T-cell (primary cell): ENCODE measurements at places on chromosomes 1 and 21. TPM values are rescaled to one million over a fixed set of nuclear protein-coding genes. Genes with fewer than 3 reads are reported as not detected.

DNA sequence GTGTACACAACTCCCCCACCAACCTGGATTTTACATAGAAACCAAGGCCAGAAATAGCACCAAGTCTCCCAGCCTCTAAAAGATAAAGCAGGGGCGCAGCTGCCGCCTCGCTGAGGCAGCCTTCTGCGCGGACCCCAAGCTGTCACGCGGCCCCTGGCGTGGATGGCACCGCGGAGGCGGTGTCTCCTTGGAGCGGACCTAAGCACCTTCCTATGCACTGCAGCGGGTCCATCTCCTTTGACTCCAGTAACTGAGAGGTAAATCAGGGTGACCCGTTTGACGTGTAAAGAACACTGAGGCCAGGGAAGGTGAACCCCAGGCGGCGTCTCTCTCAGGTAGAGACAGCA, 17.0 kb downstream of the ZNF697 start:
- no peak for DNase-seq
- H3K4me1 ChIP-seq: no peaks in the 10 kb centered on the region
- peaks cover 26% of the 10 kb centered on the region for H3K27me3 ChIP-seq
- no peak overlapping the region for H3K4me3 ChIP-seq
- no peaks in the 10 kb centered on the region for H3K36me3 ChIP-seq

GRCh38 chr1:7470904-7471638, 300.0 kb upstream of the VAMP3 start:
- no peak overlapping the region for H3K27ac ChIP-seq
- DNase-seq: no peak
- no peaks in the 10 kb centered on the region for H3K27me3 ChIP-seq

- peaks cover 3% of the 10 kb centered on the region for H3K36me3 ChIP-seq
- no peaks in the 10 kb centered on the region for H3K27me3 ChIP-seq
- H3K27ac ChIP-seq: no peak overlapping the region
- H3K4me3 ChIP-seq: no peak overlapping the region
- no peak for DNase-seq
Observed at GRCh38 chr1:25723250-25723880, 76.6 kb upstream of the SELENON start.

GRCh38 chr21:44870748-44871495, 2.6 kb downstream of the PTTG1IP start:
- no peak for DNase-seq
- no peak overlapping the region for H3K4me3 ChIP-seq
- peaks cover 6% of the 10 kb centered on the region for H3K36me3 ChIP-seq
- peak overlapping the region; percentile 39 for H3K27ac ChIP-seq

DNA sequence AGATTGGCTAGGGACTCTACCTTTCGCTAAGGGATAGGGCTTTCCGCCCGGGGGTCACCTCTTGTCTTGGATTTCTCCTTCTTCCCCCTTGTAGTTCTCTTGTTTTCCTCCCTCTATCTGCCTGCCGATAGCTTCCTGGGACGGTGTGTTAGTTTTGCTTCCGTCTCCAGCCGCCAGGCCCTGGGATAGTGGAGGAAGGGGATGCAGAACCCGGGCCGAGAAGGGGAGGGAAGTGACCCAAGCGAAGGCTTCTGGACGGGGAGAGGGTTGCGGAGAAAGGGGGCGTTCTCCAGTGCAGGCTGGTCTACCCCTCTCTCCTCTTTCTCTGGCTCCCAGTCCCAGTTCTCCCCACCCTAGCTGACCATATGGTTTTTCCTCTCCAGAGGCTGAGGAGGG, 871 bp downstream of the TUFT1 start:
- peaks cover 3% of the 10 kb centered on the region for H3K4me1 ChIP-seq
- H3K27me3 ChIP-seq: no peaks in the 10 kb centered on the region
- H3K36me3 ChIP-seq: no peaks in the 10 kb centered on the region
- no peak overlapping the region for H3K27ac ChIP-seq

DNA sequence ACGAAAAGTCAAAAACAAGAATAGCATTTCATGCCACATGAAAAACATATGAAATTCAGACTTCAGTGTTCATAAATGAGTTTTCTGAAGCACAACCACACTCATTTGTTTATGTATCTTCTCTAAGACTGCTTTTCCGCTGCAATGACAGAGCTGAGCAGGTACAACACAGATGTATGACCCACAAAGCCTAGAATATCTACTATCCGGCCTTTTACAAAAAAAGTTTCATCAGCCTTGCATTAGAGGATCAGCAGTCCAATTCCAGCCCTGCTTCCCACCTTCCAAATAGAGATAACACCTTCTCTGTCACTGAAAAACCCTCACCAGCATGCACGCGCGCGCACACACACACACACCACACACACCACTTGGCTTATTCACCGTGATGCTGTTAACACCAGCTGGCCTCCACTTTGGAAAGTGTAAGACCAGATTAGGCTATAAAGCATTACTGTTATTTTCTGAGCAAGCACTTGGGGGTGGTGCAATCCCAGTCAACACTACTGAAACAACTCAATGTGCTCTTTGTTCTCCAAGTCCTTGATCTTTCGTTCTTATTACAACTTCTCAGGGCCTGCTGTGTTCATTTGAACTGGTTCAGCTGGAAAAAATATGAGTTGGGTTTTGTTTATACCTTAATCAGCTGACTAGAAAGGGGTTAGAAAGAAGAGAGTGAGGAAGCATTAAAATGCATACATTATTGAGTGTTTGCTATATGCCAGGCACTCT, 90.0 kb downstream of the GLUL start:
- no peak overlapping the region for H3K27ac ChIP-seq
- no peaks in the 10 kb centered on the region for H3K36me3 ChIP-seq
- no peaks in the 10 kb centered on the region for H3K4me1 ChIP-seq
- DNase-seq: no peak
- no peak overlapping the region for H3K4me3 ChIP-seq
- H3K27me3 ChIP-seq: peaks cover 2% of the 10 kb centered on the region

GRCh38 chr21:45528981-45529784, 13.1 kb downstream of the SLC19A1 start:
- H3K36me3 ChIP-seq: peaks cover 21% of the 10 kb centered on the region
- no peaks in the 10 kb centered on the region for H3K27me3 ChIP-seq
- no peak overlapping the region for H3K27ac ChIP-seq
- no peak overlapping the region for H3K4me3 ChIP-seq

GRCh38 chr1:13667691-13668090, 32.3 kb upstream of the PRDM2 start:
- no peaks in the 10 kb centered on the region for H3K36me3 ChIP-seq
- H3K27ac ChIP-seq: no peak overlapping the region
- no peaks in the 10 kb centered on the region for H3K27me3 ChIP-seq
- no peak overlapping the region for H3K4me3 ChIP-seq
- peaks cover 12% of the 10 kb centered on the region for H3K4me1 ChIP-seq

DNA sequence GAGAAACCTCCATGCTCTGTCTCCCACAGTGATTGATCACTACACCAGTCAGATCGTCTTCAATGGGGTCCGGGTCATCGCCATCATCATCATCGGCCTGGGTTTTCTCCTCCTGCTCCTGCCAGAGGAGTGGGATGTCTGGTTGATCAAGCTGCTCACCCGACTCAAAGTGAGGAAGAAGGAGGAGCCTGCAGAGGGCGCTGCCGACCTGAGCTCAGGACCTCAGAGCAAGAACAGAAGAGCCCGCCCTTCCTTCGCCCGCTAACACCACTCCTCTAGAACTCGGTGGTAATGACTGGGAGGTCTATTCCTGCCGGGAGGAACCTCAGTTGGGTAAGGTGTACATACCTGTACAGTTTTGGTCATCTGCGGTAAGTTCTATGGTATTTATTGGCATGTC, 50.3 kb upstream of the COA6 start:
- H3K4me3 ChIP-seq: no peak overlapping the region
- no peak overlapping the region for H3K27ac ChIP-seq
- no peaks in the 10 kb centered on the region for H3K36me3 ChIP-seq
- H3K4me1 ChIP-seq: no peaks in the 10 kb centered on the region

- no peaks in the 10 kb centered on the region for H3K36me3 ChIP-seq
- H3K4me1 ChIP-seq: peaks cover 17% of the 10 kb centered on the region
- DNase-seq: no peak
- H3K27ac ChIP-seq: no peak overlapping the region
- no peak overlapping the region for H3K4me3 ChIP-seq
- peaks cover 8% of the 10 kb centered on the region for H3K27me3 ChIP-seq
Observed at GRCh38 chr1:22709227-22709626, 1.4 kb upstream of the EPHB2 start.

DNA sequence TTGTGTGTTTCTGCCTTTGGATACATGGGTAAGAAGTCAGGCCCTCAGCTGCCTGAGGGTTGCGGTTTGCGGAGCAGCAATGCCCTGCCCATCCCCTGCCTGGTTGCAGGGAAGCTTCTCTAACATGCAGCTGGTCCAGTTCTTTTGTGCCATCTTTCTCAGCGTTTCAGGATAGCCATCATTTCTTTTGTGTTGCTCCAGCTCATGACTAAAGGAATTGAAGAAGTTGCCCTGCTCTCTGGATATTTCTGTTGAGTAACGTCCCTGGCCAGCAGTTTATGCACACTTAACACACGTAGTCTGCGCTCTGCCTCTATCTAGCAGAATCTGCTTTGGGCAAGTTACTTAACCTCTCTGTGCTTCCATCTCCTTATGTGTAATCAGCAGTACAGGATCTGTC, 62.1 kb downstream of the DOP1B start:
- no peak overlapping the region for H3K4me3 ChIP-seq
- H3K36me3 ChIP-seq: peaks cover 52% of the 10 kb centered on the region
- no peak overlapping the region for H3K27ac ChIP-seq
- no peaks in the 10 kb centered on the region for H3K27me3 ChIP-seq
- no peaks in the 10 kb centered on the region for H3K4me1 ChIP-seq

GRCh38 chr1:93699503-93700168, 18.0 kb upstream of the BCAR3 start:
- H3K27me3 ChIP-seq: peaks cover 4% of the 10 kb centered on the region
- H3K4me3 ChIP-seq: no peak overlapping the region
- no peaks in the 10 kb centered on the region for H3K4me1 ChIP-seq
- H3K27ac ChIP-seq: no peak overlapping the region
- DNase-seq: no peak
- H3K36me3 ChIP-seq: no peaks in the 10 kb centered on the region

DNA sequence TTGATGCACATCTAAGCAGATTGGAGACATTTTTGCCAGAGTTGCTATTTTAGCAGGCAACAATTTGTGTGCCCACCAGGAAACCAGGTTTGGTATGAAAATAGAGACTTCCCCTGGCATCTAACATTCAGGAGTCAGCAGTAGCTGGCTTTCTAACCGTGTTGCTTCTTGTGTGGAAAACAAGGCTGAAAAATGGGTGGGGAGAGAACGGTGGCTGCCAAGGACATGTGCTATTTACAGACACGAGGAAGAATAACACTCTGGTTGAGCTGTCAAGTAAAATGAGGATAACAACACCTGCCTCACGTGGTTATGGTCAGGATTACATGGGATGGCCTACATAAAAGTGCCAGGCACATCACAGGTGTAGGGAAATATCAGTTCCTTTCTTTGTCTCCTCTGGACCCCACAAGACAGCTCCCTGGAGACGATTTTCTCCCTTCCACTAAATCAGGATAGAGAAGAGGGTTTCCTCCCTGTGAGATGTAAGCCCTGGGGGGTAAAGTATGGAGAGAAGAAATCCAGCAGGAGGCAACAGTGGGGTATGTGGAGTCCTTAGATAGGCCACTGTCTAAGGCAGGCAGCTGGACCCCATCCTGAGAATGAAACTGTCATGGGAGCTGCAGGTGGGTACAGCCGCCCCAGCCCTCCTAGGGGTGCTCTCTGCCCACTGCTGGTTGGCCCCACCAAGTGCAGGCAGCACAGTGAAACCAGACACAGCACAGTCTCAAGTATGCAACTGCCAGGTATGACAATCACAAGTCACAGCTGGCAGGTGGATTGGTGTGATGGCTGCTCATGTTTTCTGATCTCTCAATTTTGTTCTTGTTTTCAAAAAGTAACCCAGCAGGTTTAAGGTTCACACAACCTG, 80.3 kb downstream of the TENT5C start:
- no peak overlapping the region for H3K4me3 ChIP-seq
- H3K4me1 ChIP-seq: no peaks in the 10 kb centered on the region
- DNase-seq: no peak
- no peaks in the 10 kb centered on the region for H3K36me3 ChIP-seq
- H3K27ac ChIP-seq: no peak overlapping the region
- H3K27me3 ChIP-seq: peaks cover 8% of the 10 kb centered on the region

DNA sequence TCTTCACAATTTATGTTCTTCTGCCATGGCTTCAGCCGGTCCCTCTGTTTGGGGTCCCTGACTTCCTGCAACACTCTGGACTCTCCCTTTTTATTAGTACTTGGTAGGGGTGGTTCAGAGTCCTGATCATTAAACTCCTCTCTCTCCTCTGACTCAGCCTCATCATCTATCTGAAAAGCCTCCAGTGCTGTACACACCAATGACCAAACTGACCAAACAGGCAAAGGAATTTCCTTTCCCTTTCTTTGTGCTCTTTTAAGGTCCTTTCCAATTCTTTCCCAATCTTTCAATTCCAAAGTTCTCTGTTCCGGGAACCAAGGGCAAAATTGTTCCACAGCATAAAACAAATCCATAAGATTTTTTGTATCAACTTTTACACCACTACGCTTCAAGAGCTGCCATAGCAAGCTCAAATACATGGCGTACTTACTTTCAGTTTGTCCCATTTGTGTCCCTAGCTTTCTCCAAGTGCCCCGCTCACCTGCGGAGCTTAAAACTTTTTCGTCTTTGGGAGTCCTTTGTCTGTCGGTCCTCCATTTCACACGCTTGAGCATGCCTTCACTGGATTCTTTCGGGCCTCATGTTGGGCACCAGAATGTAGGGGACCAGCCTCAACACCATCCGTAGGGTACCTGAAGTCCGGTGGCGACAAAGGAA, 9.6 kb downstream of the DAP3 start:
- H3K27ac ChIP-seq: no peak overlapping the region
- DNase-seq: no peak
- H3K4me3 ChIP-seq: no peak overlapping the region
- peaks cover 8% of the 10 kb centered on the region for H3K4me1 ChIP-seq
- no peaks in the 10 kb centered on the region for H3K27me3 ChIP-seq

DNA sequence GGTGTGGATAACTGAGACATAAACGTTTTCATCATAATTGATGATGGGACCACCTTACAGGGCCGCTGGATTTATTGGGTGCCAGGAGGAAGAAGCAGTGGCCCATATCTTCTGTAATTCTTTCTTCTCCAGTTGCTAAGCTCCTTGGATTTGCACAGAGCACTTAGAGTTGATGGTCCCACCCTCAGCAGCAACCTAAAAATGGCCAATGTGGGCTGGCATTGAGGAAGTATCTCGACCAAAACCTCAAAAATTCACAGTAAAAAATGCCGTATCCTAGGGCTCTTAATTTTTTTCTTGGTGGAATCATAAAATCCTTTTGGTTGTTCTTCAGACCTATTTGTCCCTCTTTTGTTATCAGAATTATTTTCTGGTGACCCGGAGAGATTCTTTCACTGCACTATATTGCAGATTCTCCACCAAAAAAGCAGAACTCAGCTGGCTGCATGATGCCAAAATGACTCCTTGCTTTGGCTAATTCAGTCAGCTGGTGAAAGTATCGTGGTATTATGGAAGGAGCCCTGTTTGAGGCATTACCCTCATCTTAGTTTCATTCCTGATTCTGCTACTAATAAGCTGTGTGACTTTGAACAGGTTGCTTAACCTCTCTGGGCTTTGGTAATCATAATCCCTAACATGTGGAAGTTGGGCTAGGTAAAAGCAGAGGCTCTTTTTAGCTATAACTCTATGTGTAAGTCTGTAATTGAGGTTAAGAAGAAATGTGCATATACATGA, 27.6 kb downstream of the KIRREL1 start:
- H3K27ac ChIP-seq: no peak overlapping the region
- no peaks in the 10 kb centered on the region for H3K36me3 ChIP-seq
- H3K27me3 ChIP-seq: peaks cover 8% of the 10 kb centered on the region
- H3K4me3 ChIP-seq: no peak overlapping the region

GRCh38 chr1:180167021-180167701, 12.5 kb downstream of the QSOX1 start:
- no peak for DNase-seq
- H3K27me3 ChIP-seq: no peaks in the 10 kb centered on the region
- no peak overlapping the region for H3K4me3 ChIP-seq
- no peak overlapping the region for H3K27ac ChIP-seq
- H3K4me1 ChIP-seq: no peaks in the 10 kb centered on the region

Gene SPRR2E
- not detected for total RNA-seq

Gene OVAAL
- not detected for total RNA-seq

Gene TMEM52
- total RNA-seq: not detected

Gene VAMP3
- total RNA-seq: 53.3 TPM

Gene ILDR2
- total RNA-seq: 0.13 TPM
